ENCODE measurements at places on chromosomes 6 and 20.
A peak's percentile ranks its signal among the peaks of the same experiment; 100 is the strongest.

DNA sequence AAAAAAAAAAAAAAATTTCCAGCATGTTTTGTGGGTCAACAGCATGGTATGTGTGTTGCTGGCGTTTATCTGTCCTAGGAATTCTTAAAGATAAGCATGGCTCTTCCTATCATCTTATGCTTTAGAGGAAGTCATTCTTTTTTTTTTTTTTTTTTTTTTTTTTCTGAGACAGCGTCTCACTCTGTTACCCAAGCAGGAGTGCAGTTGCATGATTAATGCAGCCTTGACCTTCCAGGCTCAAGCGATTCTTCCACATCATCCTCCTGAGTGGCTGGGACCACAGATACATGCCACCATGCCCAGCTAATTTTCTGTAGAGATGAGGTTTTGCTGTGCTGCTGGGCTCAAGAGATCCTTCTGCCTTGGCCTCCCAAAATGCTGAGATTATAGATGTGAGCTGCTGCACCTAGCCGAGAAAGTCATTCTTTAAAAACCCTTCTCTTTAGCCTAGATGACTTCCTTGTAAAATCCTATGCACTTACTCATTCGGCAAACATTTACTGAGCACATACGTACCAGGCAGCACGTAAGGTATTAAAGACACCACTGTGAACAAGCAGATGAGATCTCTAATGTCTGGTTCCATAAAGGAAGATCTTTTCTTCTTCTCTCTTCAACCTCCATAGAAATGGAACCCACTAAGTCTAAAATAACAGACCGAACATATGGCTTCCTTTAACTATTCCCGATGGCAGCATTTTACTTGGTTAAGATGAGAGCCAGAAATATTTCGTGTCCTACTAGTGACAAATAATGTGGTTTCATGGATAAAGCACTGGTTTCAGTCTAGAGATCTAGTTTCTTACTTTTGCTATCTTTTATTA lies 122.4 kb downstream of the RIN2 start:
- no peak for DNase-seq

- no peak for DNase-seq
Measured at GRCh38 chr6:130187335-130188206, 35.2 kb downstream of the SAMD3 start.

DNA sequence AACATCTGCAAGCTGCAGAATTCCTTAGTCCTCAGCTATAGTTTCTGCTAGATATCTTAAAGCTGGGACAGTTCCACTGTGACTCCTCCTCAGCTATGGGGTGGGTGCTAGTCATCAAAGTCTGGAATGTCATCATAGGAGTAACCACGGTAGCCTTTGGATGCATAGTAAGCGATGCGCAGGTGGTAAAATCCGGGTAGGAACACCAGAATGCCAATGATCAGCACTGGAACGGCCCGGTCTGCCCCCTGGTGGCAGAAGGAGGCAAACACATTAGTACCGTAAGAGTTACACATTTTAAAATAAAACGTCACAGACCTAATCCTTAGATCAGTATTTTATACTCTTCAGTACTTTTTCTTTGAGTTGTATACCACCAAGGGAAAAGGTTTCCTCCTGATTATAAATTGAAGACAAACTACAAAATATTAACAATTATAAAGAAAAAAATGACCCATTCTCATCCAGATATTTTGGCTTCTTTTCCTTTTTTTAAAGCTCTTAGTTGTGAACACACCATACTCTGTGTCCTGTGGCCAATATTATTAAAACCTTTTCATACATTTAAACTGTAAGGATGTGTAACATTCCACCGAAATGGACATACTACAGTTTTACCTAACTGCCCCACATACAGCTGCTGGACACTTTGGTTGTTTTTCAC lies 18.9 kb downstream of the PCNA start:
- peak; percentile 76 for DNase-seq

DNA sequence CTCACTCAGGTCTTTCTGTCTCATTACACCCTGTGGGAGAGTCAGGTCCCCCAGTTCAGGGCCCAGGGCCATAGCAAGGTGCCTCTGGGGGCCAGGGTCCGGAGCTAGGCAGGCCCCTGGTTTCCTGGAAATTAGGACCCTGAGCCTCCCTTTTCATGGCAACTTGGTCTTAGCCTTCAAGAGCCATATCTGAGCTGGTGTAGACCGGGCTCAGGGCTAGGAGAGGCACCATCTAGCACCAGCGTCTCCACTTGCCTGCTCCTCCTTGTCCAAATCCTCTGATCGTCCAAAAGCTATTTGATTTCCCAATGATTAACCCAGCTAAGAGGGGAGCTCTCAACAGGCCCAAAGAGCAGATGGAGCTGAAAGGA lies 5.6 kb downstream of the MDFI start:
- DNase-seq = no peak

DNA sequence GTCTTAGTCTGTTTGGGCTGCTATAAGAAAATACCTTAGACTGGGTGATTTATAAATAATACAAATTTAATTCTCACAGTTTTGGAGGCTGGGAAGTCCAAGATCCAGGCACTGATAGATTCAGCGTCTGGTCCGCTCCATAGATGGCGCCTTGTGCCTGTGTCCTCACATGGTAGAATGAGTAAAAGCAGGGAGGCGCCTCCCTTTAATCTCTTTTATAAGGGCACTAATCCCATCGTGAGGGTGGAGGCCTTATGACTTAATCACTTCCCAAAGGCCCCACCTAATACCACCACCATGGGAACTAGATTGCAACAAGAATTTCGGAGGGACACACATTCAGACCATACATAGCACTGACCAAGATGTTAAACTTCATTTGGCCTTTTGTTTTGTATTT lies 91.2 kb upstream of the TMEM181 start:
- no peak for DNase-seq

DNA sequence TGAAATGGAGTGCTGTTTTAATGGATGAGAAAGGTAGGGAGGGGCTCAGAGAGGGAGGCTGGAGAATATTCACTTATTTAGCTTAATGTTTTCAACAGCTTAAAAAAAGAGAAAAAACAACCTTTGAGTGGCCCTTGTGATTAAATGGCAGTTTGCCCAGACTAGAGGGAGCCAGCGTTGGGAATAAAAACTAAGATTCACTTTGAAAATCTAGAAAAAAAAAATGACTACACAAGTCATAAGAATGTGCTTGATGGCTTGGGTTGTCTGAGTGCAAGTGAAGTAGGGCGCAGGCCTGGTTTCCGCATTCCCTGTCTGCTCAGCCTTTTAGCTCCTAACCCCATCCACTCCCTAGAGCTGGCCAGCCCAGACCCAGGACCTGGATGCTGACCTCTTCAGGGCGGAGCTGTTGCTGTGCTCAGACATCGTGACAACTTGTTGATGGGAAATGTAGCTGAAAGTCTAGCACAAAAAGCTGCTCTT lies 28.9 kb downstream of the UTRN start:
- DNase-seq = no peak

DNA sequence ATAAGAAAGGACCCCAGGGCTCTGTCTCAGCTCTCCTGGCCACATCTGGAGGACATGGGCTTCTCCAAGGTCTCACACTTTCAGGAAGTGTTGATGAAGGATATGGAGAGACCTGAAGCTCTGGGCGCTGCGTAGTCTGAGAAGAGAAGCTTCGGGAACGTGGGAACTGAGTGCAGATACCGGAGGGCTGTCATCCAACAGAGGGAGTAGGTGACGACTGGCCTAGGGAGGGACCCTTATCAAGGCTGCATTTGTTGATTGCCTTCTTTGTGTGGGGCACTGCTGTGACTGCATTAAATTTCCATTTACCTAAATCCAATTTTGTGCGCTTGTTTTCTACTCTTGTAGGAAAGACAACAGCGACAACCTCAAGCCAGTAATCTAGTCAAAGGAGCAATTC lies 63.4 kb downstream of the PLG start:
- no peak for DNase-seq

DNA sequence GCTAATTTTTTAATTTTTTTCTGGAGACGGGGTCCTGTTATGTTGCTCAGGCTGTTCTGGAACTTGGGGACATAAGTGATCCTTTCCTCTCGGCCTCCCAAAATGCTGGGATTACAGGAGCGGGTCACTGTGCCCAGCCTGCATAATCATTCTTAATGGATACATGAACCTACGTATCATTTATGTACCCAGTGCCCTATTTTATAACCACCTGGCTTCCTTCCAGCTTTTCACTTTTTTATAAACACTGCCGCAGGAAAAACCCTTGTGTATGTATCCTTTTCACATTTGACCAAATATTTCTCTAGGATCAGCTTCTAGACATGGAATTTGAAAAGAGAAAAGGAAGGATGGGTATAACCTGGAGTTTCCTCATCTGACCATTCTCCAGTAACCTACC lies 85.6 kb upstream of the RIN2 start:
- no peak for DNase-seq

DNA sequence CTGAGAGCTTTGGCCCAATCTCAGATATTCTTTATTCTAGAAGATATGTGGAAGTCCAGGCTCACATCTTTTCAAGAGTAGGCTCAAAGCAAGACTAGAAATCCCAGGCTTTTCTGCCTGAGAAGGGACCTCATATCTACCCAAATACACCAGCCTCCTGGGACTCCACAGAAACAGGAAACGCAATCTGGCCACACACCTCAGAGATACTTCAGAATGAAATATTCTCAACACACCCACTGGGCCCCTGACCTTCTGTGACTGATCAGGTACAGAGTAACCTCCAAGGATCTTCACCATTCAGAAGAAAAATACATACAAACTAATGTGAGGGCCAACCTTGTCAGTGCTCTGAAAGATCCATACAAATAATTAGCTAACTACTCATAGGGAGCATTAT lies 183.2 kb downstream of the HIVEP2 start:
- no peak for DNase-seq

DNA sequence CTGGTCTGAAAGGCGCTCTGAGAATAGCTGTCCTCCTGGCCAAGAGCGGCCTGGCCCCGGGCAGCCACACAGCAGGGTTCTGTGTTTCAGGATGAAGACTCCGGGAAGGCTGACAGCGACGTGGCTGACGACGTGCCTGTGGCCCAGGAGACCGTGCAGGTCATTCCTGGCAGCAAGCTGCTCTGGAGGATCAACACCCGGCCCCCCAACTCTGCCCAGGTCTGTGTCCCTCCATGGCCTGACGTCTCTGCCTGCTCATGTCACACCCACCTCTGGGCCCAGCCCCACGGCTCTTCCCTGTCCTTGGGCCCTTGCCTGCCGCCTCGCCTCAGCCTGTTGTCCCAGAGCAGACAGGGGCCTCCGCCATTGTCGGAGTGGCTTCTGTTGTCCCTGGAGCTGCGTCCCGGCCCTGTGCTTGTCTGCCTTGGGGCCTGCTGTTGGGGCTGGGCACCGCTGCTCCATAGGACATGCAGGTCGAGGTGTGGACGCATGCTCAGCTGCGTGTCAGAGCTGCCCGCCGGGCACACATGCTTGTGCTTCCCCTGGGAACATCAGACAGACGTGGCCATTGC lies 16.2 kb upstream of the ADRM1 start:
- no peak for DNase-seq

- DNase-seq = no peak
Measured at GRCh38 chr20:48686238-48687116, 141.3 kb downstream of the PREX1 start.

DNA sequence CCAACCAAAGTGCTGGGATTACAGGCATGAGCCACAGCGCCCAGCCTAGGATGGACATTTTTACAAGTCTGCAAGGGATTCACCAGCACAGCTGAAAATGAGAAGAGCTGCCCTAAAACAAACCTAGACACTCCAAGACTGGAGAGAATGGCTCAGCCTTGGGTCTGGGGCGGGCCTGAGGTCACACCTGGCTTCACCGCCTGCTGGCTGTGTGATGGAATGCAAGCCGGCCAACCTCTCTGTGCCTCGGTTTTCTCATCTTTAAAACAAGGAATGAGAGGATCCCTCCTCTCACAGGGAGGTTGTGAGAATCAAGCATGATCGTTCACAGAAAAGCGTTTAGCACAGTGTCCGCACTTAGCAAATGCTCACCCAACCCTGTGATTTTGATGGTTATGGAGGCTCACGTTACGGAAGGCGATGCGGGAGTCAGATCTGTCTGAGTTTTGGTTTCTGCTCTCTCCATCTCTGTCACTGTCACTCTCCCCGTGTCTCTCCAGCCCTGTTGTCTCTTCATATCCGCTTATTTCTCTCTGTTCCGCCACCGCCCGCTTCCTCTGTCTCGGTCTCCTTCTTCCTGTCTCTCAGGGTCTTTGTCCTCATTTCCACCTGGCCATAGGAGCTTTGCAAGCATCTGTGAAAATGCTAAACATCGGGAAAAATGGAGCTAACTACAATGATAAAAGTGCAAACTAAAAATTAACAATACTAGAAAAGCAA lies 47.6 kb downstream of the CEBPB start:
- no peak for DNase-seq

GRCh38 chr6:44080561-44081521 lies 46.4 kb downstream of the MRPL14 start:
- no peak for DNase-seq
